ENCODE measurements at places on chromosomes 2 and 18.
A peak's percentile ranks its signal among the peaks of the same experiment; 100 is the strongest.

DNA sequence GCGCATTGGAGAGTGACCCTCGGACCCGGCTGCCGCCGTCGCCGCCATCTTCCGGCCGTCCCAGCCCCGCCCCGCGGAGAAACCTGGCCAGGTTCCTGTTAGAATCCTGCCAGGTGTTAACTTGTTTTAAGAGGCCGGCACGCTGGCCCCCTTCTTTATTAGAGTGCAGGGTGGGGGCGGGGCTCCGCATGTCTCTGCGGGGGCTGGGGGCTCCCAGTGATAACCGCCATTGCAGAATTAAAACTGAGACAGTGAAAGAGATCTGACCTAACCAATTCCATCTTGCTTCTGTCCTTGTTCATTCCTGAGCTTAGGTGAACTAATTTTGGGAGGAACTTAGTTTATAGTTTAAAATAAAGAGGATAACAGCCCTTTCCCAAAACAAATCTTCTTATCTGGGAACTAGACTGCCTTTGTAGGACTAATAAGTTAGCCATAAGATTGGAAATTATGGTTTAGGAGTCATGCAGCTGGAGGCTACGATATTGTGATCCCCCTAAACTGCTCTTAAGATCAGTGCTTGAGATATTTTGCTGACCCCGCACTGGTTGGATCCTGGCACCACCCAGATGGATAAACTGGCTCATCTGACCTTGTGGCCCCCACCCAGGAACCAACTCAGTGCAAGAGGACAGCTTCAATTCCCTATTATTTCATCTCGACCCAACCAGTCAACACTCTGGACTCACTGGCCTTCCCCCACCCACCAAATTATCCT lies 543 bp upstream of the STARD7 start:
- no peak for DNase-seq

GRCh38 chr2:66832646-66833435 lies 397.9 kb downstream of the MEIS1 start:
- peak; percentile 41 for DNase-seq

DNA sequence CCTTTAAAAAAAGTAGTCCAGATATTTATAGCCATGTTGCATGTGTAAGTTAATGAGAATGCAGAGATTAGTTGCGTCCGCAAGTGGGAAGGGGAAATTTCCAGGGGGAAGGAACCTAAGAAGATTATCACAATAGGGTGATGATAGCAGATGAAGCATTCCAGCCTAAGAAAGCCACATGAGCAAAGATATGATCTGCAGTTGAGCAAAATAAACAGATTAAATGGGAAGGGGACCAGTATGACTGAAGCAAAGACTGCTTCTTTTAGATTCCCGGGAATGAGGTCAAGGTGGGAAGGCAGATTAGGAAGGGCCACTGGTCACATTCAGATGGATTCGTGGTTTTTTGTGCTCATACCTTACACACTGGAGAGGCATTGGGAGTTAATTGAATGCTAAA lies 154.6 kb upstream of the CDH2 start:
- no peak for DNase-seq

DNA sequence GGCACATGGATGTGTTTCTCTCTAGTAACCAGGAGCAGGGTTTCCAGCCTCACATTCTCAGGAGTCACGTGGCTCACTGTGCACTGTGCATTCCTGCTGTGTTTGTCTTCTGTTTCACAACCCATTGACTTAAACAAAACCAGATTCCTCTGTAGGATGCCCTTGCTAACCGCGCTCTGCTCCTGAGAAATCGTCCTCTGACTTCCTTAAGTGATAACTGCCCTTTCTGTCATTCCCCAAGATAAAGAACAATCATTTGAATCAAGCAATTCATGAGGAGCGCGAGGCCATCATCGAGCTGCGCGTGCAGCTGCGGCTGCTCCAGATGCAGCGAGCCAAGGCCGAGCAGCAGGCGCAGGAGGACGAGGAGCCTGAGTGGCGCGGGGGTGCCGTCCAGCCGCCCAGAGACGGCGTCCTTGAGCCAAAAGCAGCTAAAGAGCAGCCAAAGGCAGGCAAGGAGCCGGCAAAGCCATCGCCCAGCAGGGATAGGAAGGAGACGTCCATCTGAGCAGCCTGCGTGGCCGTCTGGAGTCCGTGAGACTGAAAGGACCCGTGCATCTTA lies 60.2 kb downstream of the RALBP1 start:
- DNase-seq = peak; percentile 98

GRCh38 chr2:226121046-226121738 lies 678.4 kb downstream of the IRS1 start:
- DNase-seq = peak; percentile 51

DNA sequence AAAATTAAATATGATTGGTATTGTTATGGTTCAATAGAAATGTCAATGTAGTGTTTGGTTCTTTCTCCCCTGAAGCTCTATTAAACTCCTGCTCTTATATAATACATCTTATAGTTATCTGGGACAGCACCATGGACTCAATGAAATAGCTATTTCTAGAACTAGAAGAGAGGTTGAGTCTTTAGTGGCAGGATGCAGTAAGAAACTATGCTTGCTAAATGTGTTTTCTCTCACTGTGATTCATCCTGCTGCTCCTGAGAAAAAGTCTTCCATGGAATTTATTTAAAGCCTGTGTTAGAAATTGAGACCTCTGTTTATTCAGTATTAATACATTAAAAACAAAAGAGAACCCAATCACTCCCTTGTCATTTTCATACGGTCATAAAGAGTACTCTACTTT lies 61.5 kb downstream of the G6PC2 start:
- DNase-seq = no peak

- no peak for DNase-seq
Observed at GRCh38 chr2:186894478-186894877, 45.5 kb upstream of the ZSWIM2 start.

DNA sequence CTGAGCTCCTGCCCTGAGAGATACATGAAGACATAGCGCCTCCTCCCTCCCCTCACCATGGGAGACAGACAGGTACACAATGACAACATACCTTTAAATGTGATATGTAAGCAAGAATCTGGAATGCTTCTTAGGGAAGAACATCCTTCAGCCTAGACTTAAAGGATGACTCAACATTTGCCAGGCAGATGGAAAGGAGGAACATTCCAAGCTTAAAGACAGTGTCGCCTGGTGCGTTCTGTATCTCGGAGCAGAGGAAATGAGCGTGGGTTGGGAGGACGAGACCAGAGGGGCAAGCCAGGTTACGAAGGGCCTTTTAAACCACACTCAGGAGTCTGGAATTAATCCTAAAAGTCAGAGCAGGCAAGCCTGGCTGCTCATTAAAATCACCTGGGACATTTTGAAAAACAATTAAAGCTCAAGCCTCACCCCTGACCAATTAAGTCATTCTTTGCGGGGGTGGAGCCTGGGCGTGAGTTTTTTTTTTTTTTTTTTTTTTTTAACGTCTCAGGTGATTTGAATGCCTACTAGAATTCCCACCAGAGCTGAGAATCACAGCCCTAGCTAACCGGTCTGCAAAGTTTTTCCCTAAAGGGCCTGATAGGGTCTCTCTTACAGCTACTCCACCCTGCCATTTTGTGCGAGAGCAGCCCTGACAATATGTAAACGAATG lies 131.2 kb upstream of the SEC11C start:
- peak; percentile 82 for DNase-seq

DNA sequence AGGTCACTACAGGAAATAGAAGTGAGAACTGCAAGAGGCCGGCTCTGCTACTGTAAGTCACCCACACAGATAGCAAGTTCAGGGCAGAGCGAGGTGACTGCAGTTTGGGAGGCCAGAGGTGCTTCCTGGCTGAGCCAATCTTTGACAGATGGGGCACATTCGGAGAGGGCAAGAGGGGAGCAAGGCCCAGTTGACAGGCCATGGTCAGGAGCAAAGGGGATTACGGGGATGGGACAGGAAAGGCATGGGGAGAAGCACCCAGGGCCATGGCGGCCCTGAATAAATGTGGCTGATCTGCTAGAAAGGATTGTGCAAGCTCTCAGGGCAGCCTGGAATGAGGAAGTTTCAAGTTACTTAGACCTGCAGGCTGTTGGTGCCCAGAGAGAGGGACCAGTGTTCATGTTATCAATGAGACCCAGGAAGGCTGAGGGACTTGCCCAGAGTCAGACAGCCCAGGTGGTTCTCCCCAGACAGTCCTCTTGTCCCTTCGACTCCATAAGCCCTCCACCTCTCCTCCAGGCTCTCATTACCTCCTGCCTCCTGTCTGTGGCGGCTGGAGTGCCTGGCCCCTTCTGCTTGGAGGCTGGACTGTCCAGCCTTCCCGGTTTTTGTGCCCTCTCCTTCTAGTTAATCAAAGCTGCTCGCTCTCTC lies 123.3 kb downstream of the CTIF start:
- DNase-seq = peak; percentile 66

GRCh38 chr2:106899786-106900530 lies 14.0 kb upstream of the ST6GAL2 start:
- no peak for DNase-seq

GRCh38 chr2:150978053-150978452 lies 283.6 kb downstream of the RBM43 start:
- no peak for DNase-seq

DNA sequence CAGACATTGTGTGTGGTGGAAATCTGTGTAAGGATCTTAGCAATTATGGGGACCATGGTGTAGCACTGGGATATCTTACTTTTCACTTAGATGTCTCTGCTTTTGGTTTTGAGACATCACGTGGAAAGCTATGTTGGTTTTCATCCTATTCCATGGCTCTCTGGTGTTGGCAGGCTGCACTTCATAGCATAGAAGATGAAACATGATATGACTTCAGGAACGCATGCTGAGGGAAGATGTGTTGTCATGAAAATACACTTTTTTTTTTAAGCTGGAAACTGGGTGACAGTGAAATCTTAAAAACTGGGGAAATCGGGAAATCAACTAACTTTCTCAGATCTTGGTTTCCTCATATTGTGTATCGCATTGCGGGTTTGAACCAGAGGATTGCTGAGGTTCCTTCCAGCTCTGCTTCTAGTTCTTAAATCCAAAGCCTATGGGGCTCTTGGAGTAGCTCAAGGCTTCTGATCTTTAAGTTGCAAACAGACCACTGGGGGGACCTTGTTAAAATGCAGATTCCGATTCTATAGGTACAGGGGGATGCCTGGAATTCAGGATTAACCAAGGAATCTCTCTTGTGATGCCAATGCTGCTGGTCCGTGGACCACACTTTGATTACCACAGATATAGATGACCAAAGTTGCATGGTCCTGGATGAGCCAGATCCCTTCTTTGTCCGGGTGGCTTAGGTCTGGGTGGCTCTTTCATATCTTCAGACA lies 160.7 kb downstream of the SH3RF3 start:
- no peak for DNase-seq

- DNase-seq = no peak
Observed at GRCh38 chr2:190178066-190178722, 115.7 kb upstream of the MSTN start.

GRCh38 chr2:19837235-19837766 lies 64.5 kb downstream of the TTC32 start:
- no peak for DNase-seq

DNA sequence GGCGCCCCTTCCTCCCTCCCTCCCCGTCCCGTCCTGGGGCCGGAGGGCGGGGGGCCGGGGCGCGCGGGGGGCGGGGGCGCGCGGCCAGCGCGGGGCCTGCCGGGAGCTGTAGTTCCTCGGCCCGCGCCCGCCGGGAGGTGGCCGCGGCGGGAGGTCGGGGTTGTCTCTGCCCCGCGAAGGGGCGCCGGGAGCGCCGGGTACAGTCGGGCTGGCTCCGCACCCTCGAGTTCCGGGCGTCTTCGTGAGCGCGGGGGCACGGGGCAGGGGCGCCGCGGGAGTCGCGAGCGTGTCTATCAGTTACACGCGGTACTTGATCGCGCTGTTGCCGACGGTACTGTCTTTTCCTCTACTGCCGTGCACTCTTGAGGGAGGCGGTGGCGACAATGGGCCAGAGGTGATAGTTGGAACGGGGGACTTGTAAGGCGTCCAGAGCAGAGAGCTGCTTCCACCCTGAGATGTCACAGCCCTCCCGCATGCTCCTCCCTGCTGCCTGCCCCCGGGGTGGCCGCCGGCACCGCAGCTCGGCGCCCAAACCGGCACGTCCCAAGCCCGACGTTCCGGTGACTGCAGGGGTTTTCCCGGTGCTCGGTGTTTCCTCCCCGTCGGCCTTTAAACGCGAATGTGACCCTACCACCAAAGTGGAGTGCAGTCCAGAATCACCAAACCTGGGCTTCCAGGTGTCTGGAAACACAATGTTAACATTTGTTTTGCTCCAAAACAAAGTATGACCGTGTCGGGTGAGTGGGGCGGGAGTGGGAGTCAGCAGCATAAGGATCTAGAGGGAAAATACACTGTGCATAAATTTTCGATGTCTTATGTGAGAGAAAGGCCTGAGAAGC lies at the start of gene PRKD3:
TSS of gene PRKD3 (minus strand) at position 48 of the 839 bp plus-strand sequence. CDS start 8,309 bp downstream, outside the sequence.
- no peak for DNase-seq

- DNase-seq = no peak
Observed at GRCh38 chr2:208725280-208725679, 318.7 kb downstream of the PTH2R start.

DNA sequence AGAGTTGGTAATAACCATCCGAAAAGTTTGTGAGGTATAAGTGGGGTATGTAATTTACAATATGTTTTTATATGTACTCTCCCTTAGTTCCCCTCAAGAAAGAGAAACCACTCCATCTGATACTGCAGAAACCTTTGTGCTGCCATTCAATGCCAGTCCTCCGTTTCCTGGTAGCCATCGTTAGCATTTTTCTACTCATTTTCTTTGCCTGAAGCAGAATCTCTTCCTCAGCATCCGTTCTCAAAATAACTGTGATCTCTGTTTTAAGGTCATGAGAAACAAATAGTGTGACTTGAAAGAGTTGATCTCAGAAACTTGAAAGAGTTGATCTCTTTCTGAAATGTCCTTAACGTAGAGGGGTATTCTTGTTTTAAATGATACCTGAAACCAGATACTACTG lies 996 bp downstream of the PTCD3 start:
- DNase-seq = no peak

DNA sequence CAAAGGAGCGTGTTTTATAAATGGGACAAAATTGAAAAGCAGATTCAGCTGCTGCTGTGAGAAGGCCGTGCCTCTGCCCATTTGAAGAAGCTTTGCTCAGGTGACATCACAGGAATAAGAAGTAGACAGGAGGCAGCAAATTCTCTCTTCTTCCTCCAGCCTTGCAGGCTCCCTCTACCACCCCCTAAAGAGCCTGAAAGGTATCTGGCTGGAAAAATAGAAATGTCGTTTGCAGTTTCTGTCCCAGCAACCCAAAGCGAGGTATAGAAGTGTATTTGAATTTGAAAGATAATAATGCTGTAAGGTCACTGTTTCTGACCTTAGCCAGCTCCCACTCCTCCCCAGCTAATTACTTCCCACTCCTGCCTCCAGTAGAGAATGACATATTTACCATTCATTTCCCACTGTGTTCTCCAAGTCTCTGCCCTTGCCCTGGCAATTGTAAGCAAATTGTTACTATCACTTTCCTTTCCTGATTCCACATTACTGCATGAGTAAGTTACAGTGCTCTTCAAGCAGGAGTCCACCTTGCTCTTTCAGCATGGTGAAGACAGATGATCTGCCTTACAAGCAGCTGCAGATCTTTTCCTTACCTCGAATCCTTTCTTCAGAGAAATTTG lies 56.8 kb upstream of the RASGRP3 start:
- no peak for DNase-seq

DNA sequence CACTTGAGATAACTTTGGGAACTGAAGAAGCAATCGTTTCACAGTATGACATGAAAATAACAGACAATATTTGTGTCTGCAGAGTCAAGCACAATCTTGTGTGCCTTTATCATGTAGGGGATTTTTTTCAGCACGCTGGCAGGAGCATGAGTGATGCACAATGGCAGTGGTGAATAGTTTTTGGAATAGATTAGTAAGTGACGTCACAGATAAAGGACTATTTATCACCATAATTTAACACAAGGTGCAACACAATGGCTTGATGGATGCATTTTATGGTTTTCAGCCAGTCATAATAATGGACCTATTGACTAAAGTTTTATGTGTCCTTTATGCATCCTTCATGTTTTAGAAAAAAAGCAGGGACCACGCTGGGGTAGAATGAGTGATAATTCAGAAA lies 559.8 kb upstream of the FANCL start:
- DNase-seq = no peak

Measured in fibroblast of skin of right biceps (primary cell).